ENCODE measurements at places on chromosomes 4 and X.
A peak's percentile ranks its signal among the peaks of the same experiment; 100 is the strongest.

DNA sequence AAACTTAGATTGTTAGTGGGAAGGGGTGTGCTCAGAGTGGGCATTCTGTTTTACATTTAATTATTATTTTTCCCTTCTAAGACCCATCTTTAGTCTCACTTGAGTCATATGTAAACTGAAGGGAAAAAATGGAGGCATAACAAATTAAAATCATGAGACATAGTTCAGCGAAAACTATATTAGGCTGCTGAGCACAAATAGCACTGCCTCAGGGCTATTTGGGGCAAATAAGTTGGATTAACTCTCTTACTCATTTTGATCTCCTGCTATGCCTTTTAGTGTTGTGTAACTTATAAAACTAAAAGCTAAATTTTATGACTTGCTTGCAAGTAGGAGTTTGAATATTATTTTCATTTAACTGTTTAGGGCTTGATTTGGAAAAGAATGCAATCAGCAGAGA, 1329.2 kb upstream of the PCDH7 start:
- DNase-seq, result no peak

DNA sequence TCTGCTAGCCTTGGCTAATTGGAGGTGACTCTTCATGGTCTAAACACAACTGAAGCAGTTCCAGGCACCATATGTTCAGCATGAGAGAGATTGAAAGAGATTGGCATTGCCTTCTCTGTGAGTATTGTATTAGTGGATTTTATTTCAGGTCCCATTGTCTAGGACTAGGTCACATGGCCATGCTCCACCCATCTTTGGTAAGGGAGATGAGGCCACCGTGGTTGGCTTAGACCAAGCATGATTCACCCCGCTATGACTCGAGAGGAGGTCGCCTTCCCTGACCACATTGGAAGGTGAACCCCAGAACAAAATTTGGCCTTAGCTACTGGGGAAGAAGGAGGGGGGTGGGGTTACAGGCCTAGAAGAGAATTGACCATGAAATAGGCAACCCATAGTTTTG, 109.9 kb upstream of the BCOR start:
- peak; percentile 18 for DNase-seq

DNA sequence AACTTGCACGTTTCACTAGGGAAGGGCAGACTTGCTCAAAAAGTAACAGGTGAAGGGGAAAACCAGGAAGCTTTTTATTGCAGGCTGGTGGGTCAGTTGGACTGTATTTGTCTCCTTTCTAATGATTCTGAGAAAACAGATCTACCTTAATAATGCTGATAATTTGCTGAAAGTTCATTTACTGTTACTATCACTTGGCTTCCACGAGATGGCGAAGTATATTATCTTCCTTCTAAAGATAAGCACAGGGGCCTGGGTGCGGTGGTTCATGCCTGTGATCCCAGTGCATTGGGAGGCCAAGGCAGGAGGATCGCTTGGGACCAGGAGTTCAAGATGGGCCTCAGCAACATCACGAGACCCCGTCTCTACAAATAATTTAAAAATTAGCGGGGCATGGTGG, 16.4 kb downstream of the CCKAR start:
- no peak for DNase-seq

GRCh38 chr4:152090543-152090942, 329.7 kb upstream of the GATB start:
- no peak for DNase-seq

DNA sequence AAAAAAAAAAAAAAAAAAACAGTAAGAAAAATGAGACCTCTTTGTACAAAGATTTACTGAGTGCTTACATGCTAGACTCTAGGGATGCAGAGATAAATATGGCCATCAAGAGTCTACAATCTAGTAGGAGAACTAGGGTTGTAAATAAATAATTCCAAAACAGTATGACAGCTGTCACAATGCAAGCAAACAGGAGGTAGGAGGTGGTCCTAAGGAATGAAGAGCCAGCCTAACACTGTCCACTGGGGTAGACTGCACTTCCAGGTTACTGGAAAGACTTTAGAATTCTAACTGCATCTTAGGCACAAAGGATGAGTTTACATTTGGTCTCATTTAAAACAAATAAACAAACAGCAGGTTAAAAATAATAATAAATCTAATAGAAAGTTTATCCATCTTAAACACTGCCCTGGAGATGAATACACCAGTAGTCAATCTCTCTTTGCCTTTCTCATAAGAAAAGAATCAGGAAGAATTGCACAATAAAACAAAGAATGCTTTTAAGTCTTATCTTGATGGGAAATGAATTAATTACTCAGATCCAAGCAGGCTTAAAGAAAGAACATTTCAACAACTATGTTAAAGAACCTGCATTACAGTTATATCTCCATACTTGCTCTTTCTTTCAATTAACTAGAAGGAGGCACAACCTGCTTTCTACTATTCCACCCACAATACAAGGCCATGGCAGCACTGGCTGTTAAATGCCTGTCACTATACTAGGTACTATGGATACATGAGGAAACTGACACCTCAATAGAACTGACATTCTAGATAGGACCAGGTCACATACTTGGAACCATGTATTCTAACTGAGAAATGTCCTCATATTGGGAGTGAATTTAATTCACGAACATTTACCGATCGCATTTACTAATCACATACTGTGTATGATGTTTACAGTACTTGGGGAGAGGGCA, 12.7 kb downstream of the ADGRA3 start:
- DNase-seq, result no peak

Data from stimulated activated CD8-positive, alpha-beta memory T cell treated with anti-CD3 and anti-CD28 coated beads, Interleukin-15, amount 100 ng/mL, for 48 hours (primary cell).